ENCODE measurements at places on chromosomes 1 and 21.

- no peak for DNase-seq
Measured at GRCh38 chr1:63498106-63498505, 24.9 kb downstream of the ITGB3BP start.

GRCh38 chr1:172085317-172085716 lies 244.0 kb downstream of the DNM3 start:
- DNase-seq: no peak

GRCh38 chr1:228344631-228345072 lies 62.0 kb downstream of the TRIM11 start:
- DNase-seq: no peak

GRCh38 chr1:31476891-31477846 lies 64.2 kb downstream of the SERINC2 start:
- DNase-seq: no peak

- DNase-seq: no peak
Measured at GRCh38 chr1:177333936-177334595, 163.3 kb downstream of the BRINP2 start.

GRCh38 chr21:33373451-33373850 lies 29.8 kb upstream of the IFNGR2 start:
- no peak for DNase-seq

DNA sequence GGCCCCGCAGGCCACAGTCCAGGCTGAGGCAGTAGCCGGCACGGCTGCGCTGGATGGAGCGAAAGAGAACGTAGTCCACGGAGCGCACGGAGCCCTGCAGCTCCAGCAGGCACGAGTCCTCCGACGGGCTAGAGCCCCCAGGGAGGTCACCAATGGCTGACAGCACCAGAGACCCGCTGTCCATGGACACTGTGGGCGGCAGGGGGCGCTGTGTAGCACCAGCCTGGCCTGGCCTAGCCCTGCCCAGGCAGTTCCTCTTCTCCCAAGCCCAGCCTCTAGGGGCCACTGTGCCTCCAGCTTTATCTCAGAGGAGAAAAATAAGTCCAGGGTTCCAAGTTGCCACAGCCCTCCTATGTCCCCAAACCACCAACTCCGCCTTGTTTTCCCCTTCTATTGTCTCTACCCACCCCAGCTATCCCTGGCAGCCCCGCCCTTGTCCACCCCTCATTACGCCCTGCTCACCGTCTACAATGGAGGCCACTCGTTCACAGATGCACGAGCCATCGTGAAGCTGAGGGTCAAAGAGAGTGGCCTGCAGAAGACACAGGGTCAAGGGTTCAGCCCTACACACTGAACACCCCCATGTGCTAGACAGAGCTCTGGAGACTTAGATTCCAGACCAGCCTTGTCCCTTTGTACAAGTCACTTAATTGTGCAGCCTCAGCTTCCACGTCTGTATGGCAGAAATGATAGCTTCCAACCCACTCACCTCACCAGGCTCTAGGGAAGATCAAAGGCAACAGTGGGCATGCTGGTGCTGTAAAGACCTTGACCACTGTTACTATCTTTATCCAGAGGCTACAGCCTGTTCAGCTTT lies 4.4 kb downstream of the ENTREP3 start:
- peak; percentile 96 for DNase-seq

DNA sequence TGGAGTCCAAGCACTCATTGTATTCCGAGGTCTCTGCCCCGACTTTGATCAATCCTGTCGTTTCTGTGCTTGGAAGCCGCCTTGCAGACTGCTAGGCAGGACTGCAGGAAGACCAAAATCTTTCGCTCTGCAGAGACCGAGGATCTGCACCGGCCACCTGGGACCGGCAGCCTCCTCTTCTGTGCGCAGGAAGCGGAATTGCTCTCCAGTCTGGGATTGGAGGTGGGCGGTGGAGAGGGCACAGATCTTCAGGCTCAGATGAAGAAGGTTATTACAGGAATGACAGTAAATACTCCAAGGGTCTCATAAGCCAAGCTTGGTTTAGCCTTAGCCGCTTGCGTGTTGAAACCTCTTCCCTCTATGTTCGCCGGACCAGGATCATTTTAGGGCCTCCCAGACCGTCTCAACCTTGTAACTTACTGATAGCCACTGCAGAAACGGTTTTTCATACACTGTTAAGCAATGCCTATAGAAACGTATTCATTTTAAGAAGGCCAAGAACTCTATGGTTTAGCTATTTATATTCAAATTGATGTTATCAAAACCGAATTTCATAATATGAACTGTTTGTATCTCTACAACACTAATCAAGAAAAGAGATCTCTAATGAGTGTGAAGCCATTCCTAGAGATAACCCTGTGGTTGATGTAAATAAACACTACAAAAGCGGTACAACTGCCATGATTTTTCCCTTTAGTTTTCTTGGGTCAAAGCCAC lies 1.1 kb downstream of the MIA3 start:
- no peak for DNase-seq

DNA sequence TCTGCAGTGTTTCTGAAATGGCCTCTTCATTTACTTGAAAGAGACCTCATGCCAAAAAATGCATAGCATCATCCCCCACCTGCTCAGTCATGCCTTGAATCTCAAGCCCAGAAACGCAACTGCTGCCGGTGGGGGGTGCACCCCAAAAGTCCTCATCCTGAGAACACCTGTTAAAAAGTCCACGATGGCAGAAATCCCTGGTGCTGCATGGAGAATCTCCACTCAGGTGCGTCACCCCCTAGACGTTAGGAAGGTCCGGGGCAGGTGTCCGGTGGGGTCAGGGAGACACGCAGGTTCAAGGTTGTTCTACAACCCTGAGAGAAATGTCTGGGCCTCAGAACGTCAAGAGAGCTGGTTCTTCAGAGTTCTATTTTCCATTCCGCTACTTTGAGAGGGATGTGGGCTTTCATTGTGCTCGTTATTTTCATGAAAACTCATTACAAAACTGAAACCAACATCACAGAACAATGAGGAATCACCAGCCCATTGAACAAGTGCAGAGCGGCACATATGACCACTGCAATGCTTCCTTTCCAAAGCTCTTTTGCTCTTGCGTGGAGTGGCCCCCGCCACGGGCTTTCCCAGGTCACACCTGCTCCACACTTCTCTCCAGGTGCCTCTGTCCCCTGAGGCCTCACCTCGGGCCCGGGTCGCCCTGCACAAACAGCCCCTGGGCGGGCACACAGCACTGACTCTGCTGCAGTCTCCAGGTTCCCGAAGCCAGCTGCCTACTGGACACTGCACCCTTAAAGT lies 201.9 kb downstream of the TOMM20 start:
- peak; percentile 50 for DNase-seq

- no peak for DNase-seq
Measured at GRCh38 chr1:244069326-244069898, 18.3 kb downstream of the ZBTB18 start.

DNA sequence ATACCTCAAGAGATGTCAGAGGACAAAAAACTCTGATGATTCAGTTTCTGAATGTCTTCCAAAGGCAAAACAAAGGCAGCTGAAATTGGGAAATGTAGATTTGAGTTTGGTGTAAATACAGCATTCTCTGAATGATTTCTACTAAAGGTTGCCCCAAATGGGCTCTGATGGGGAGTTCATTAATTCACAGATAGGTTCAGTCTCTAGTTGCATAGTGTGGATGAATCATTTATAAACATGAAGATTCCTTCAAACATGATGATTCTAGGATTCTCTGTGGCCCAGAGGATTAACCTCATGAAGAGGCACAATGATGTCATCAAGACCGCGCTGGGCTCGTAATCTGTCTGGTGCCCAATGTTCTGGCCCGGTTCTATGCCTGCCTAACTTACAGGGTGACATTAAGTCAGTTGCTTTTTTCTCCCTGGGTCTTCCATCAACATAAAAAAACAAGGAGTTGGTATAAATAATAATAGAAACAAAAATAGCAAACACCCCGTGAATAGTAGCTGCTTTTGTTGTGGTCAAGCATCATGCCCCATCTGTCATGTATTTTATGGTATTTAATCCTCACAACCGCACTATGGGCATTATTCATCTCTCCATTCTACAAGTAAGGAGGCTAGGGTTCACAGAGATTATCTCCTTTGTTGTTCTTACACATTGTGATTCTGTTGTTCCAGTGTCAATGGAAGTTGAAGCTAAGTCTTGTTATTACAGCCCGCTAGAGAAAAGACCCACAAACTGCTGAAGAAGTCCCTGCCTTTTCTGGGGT lies 509.6 kb upstream of the USP24 start:
- no peak for DNase-seq

GRCh38 chr1:25889470-25889869 lies 14.0 kb upstream of the PAQR7 start:
- DNase-seq: no peak

GRCh38 chr1:214708321-214708955 lies 105.4 kb downstream of the CENPF start:
- no peak for DNase-seq

GRCh38 chr1:228930479-228930957 lies 195.2 kb downstream of the RHOU start:
- no peak for DNase-seq

- no peak for DNase-seq
Measured at GRCh38 chr1:151502035-151502700, 9.0 kb upstream of the CGN start.

DNA sequence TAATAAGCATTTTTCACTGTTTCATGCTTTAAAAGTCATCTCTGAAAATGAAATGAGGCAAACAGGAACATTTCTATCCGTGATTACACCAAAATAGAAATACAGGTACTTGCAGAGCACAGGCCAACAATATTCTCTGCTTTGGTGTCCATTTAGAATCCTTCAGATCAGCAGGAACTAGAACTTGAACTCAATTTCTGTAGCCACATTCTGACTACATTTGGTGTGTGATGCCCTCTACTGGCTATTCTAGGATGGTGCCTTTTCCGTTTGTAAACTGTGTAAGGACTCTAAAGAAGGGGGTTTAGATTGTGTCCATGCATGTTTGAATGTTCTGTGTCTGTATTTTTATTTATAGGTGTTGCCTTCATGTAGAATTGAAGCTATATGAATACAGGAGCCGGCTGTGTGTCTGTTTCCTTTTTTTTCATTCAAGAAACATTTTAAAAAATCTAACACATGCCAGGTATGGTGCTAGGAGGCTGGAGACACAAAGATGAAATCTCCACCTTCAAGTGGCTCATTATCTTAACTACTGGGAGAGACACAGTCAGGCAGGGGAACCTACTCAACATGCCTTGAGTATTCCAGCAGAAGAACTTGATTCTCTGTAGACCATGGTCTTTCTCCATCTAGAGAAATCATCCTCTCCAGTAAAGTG lies 7.6 kb upstream of the ZNF326 start:
- DNase-seq: peak; percentile 25

- no peak for DNase-seq
Measured at GRCh38 chr1:47834326-47834725, 162.9 kb downstream of the TRABD2B start.

GRCh38 chr1:16921391-16922185 lies at the start of gene CROCC:
TSS of gene CROCC (plus strand) at chr1:16921931. CDS start at chr1:16922019, 88 bp downstream.
- DNase-seq: peak; percentile 50

DNA sequence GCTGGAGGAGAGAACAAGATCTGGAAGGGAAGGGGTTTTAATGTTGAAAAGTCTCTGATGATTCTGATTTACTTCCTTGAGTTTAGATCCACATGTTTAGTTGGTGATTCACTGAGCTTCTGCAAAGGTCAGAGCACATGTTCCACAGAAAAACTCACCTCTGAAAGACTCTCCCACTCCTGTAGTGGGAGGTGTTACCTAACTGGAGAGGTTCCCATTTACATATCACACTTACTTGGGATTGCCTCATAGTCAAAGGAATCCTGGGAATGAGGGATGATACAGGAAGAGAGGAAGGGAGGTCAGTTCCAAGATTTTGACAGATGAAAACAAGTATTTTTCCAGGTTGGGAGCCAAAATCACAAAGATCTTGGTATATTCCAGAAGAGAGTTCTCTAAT lies 2.7 kb upstream of the NTNG1 start:
- DNase-seq: no peak

DNA sequence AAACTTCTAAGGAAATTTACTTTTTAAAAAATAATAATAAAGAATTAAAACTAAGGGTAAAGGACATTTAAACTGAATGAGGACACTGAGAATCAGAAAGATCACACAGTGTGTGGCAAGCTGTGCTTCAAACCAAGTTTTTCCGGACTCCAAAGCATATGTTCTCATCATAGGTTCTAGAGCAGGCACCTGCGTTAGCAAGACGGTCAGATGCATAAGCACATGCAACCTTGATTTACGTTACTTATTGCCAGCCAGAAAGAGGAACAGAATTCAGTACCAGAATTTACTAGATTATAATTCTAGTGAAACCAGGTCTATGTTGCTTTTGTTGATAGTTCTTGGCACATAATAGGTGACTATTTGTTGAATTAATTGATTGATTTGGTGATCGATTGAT lies 6.2 kb upstream of the LBR start:
- no peak for DNase-seq

DNA sequence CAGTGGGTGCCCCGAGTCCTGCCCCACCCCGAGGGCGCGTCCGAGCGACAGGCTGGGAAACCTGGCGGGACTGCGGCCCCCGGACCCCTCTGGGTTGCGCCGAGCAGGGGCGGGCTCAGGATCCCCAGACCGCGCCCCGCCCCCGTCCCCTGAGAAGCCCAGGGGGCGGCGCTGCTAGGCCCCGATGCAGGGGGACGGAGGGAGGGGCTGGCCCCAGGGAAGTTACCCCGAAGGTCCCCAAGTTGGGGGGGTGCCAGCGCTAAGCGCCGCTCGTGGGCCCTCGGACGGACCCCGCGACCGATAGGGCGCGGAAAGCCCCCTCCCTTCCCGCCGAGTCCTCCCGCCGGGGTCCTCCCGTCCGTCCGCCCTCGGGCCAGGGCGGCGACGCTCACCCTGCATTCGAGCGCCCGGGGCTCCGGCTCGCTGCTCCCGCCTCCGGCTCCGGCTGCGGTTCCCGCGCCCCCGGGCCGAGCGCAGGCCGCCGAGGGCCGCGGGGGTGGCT lies 414 bp downstream of the GPR153 start:
- DNase-seq: no peak

GRCh38 chr1:164958982-164959768 lies 397.3 kb downstream of the LMX1A start:
- no peak for DNase-seq

GRCh38 chr1:7482077-7482476 lies 289.0 kb upstream of the VAMP3 start:
- no peak for DNase-seq

GRCh38 chr1:231933711-231934626 lies 307.4 kb downstream of the DISC1 start:
- DNase-seq: no peak

DNA sequence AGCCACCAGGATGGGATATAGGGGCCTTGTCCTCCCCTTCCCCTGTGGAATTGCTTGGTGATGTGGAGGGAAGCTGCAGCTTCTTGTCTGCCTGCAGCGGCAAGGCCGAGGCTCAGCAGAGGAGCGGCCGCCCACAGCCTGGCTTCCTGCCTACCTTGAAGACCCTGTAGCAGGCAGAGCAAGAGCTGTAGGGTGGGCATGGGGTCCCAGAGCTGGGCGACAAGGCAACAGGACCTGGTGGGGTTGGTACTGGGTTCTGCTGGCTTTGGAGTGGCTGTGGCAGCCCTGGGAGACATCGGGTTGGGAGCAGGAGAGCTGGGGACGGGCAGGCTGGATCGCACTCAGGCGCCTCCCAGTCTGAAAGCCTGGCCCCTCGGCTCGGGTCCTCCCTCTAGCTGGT lies 5.7 kb upstream of the GPR153 start:
- DNase-seq: no peak
